ENCODE measurements at places on chromosomes 7 and 10.

DNA sequence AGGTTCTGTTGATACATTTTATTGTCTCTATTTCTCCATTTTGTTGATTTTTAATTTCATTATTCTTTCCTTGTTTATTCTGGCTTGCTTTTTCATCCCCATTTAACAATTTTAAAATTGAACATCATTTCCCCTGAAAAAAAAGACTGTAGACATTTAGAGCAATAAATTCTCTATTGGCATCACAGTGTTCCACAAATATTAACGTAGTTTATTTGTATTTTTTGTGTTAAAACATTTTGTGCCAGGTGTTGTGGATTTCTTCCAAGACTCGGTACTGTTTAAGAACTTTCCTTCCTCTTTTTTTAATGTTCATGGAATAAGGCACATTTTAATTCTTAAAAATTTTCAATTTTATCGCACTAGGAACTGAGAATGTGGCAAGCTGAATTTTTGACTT, 156.1 kb upstream of the NPY start:
- DNase-seq = no peak

- no peak for DNase-seq
These were observed 40.4 kb upstream of the KIAA1217 start for GRCh38 chr10:24168258-24169170.

DNA sequence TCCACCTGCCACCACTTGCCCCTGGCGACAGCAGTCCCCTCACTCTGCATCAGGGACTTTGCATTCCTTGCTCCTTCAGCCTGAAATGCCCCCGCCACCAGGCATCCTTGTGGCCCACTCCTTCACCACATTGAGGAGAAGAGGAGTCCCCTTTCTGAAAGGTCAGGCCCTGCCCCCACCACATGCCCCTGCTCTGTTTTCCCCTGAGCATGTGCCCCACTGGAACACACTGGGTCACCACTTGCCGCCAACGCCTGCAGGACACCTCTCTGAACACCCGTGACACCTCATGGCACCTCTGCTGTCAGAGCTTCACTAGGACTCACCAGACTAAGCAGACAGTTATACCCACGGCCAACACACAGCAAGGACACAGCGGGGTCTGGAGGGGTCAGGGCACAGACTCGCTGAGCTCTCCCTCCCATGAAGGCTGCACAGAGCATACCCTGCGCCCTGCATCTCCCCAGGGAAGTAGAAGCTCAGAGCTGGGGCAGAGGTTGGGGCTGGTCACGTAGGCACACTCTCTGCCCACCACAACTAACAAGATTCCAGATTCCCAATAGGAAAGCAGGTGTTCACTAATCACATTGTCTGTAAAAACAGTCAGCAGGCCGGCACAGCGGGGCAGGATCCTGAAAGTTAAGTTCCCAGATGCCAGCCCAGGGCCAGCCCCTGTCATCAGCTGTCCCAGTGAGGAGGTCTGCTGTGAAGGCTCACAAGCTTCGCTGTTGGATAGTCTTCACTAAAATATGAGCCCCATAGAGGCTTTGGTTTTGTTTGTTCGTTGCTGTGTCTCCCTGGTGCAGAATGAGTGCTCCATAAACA, 5.8 kb upstream of the AOC1 start:
- DNase-seq = no peak

DNA sequence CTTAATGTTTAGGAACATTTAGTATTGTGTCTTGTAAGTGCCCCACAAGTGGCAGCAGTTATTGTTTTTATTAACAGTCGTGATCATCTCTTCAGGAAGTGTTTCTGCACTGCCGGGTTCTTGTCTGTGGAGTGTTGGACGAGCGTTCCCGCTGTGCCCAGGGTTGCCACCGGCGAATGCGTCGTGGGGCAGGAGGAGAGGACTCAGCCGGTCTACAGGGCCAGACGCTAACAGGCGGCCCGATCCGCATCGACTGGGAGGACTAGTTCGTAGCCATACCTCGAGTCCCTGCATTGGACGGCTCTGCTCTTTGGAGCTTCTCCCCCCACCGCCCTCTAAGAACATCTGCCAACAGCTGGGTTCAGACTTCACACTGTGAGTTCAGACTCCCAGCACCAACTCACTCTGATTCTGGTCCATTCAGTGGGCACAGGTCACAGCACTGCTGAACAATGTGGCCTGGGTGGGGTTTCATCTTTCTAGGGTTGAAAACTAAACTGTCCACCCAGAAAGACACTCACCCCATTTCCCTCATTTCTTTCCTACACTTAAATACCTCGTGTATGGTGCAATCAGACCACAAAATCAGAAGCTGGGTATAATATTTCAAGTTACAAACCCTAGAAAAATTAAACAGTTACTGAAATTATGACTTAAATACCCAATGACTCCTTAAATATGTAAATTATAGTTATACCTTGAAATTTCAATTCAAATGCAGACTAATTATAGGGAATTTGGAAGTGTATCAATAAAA, 22.2 kb downstream of the PLA2G12B start:
- no peak for DNase-seq

- no peak for DNase-seq
These were observed 91.7 kb downstream of the MARCHF5 start for GRCh38 chr10:92382631-92383030.

GRCh38 chr7:29410996-29411395, 152.6 kb upstream of the PRR15 start:
- DNase-seq = no peak

DNA sequence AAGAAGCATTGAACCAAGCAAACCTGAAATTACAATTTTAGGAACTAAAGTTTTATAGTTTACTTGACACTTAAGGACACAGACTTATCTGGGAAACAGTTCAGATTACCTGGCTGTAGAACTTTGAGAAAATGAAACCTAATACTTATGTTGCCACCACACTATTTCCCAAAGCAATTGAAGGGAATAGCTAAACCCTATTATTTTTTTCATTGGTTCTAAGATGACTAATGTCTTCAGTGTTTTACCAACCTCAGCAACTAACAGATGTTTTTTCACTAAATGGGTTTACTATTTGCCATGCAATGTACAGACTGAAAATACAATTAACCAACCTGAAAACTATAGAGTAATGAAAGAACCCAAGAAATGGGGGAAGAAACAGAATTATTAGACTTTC, 689.6 kb downstream of the SORCS1 start:
- no peak for DNase-seq

DNA sequence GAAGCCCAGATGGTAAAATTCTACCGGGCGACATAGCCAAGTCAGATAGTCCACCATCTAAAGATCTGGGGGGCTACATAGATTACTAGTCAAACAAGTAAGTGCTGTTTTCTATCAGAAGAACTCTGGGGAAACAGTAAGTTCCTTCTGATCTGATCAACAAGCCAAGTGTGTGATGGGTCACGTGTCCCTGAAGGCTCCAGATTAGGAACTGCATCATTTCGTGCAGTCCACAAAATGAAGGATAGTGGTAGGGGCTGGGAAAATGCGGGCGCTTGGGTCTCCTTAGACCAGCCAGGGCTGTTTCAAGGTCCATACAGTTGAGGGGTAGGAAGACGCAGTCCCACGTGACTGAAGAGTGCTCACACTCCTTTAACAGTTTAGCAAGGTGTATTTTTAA, 1.8 kb upstream of the CHN2 start:
- no peak for DNase-seq

DNA sequence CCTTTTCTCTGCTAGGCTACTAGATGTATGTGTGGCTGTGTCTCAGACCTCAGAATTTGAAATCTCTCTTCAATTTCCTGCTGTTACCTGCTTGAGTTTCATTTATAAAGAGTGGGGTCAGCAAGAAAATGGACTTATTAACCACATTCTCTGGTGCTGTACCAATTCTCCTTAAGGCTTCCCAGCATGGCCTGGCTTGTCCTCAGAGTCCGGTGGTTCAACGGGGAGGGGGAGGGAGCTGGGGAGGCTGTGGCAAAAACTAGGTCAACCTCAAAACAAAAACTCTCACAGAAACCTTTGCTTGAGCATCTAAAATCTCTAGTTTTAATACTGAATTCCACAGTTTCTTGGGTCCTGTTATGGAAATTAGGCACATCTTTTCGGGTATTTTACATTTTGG, 389.1 kb upstream of the COBL start:
- no peak for DNase-seq

DNA sequence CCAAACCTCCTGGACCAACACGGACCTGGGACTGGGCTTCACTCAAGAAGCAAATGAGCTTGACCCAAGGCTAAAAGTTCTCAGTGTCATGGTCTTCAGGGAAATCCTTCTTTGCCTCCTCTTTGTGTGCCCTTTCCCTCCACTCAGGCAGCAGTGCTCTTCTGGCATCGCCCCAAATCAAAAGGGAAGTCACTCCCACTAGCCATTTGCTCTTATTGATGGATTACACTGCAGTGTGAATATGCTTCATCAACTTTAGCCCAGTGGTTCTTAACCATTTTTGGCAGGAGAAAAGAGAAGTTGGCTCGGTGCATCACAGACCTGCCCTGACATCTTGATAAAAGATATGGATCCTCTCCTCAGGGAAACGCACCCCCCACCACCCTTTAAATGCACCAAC, 19.2 kb upstream of the IKZF1 start:
- no peak for DNase-seq

DNA sequence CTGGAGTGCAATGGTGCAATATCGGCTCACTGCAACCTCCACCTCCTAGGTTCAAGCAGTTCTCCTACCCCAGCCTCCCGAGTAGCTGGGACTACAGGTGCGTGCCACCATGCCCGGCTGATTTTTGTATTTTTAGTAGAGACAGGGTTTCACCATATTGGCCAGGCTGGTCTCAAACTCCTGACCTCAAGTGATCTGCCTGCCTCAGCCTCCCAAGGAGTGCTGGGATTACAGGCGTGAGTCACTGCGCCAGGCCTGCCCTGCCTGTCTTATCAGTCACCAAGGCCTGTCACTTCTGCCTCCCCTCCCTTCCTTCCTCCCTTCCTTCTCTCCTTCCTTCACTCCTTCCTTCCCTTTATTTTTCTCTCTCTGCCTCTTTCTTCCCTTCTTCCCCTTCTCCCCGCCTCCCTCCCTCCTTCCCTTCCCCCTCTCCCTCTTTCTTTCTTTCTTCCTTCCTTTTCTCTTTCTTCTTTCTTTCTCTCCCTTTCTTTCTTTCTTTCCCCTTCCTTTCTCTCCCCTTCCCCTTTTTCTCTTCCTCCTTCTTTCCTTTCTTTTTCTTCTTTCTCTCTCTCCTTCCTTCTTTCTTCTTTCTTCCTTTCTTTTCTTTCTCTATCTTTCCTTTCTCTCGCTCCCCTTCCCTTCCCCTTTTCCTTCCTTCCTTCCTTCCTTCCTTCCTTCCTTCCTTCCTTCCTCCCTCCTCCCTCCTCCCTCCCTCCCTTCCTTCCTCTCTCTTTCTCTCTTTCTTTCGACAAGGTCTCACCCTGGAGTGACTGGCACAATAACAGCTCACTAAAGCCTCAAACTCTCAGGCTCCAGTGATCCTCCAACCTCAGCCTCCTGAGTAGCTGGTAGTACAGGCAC, 3.1 kb upstream of the ST7 start:
- no peak for DNase-seq

DNA sequence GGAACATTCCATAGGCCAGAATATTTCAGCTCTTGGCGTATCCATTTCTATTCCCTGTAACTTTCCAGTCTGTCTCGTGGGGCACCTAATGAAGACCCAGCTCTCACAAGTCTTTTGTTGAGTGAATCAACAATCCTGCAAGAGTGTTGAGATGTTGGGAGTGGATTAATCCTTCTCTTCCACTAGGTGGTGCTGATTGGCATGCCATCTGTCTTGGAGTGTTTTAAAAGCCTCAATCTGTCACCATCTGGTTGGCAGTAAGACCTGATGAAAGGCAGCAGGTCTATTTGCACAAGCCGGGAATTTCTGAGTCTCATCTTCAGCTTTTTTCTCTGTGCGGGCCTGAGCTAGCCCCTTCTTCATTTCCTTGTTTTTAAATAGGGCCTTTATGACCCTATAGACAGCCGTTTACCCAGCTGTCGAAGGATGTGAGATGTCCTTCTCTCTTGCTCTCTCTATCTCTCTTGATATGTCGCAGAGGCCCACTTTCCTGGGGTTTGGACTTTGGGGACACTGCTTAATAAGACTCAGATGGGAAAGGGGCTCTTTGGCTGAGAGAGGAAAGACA, 180.5 kb downstream of the ZNF365 start:
- no peak for DNase-seq

DNA sequence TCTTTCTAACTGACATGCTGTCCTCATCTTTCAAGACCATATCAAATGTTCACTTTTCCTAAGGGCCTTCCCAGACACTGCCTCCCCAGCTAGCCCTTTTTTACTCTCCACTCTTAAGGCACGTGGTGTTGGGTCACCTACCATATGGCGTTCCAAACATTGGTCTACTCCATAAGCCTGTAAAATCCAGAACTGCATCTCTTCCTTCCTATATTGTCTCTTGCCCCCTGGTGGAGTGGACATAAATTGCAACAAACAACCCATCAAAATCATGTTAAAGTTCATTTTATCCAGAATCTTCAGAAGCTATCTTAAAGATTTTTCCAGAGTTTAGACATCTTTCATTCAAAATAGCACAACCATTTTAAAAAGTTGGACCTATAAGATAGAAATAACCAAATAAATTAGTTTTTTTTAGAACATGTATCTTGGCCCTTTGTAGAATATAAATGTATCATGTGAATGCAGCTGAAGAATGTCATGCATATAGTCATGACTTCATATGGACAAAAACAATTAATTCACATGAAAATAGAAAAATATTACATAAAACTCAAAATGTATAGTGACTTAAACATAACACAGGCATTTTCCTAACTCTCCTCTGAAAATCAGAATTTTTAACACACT, 180.6 kb upstream of the CHRM2 start:
- DNase-seq = no peak

DNA sequence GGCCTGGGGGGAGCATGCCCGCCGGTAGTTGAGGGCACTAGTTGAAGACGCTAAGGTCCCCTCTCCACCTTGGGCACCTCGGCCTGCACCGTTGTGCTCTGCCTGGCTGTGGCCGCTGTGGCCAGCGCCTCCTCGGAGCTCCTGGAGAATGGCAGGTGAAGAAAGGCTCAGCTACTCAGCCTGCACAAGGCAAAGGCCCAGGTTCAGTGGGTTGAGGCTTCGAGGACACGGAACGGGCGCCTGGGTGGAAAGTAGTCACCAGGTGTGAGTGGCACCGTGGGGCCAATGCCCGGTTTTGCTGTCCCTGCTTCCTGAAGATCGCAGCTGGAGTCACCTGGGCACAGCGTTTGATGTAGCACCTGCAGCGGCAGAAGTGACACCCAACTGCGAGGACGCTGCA, 12.4 kb upstream of the ZNF716 start:
- DNase-seq = no peak

GRCh38 chr7:44377681-44378421, 52.5 kb upstream of the CAMK2B start:
- no peak for DNase-seq

DNA sequence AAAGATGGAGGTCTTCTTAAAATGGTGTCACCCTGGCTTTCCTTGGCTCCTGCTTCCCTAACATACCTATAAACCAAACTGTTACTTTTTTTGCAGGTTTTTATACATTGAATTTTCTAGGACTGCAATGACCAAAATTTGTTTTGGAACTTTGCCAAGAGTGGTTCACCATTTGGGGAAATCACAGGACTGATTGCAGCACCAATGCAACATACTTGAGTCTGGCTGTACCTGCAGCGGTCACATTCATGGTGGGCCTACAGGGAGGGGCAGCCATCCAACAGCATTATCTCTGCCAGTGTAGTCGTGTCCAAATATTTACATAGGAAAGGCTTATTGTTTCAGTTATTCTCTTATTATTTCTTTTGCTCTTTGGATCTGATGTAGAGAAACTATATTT, 69.0 kb downstream of the HACD1 start:
- no peak for DNase-seq
